ENCODE measurements at places on chromosomes 4 and X. TPM values are rescaled to one million over a fixed set of nuclear protein-coding genes. Genes with fewer than 3 reads are reported as not detected.

Gene GATA1
- polyA plus RNA-seq: not detected

- no peak for DNase-seq
Measured at GRCh38 chrX:7119950-7120877, 27.3 kb upstream of the STS start.

Gene RGN
- not detected for polyA plus RNA-seq

Gene RBMXL3
- not detected for polyA plus RNA-seq

DNA sequence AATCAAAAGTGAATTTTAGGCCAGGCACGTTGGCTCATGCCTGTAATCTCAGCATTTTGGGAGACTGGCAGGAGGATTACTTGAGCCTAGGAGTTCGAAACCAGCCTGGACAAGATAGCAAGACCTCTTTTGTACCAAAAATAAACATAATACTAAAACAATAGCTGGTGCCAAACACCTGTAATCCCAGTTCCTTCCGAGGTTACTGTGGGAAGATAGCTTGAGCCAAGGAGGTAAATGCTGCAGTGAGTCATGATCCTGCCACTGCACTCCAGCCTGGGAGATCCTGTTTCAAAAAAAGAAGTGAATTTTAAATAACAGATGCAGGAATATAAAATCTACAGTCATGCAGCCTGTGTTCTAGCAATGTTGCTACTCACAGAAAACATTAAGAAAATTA is 488.3 kb downstream of the PPARGC1A start:
- no peak for DNase-seq

DNA sequence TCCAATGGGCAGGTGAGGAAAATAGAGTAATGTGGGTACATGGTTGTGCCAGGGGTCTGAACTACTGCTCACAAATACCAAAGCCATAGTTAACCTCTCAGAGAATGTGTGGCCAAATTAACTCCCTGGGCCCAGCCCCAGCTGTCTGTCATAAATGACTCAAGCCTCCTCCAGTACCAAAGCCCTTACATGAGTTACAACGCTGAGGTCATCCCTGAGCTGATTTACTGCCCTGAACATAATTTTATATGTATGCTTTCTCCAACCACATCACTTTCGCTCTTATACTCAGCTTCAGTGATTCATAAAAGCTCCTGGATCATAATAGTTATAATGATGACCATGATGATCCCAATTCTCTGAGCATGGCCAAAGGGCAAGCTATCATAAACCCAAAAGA is 283.9 kb downstream of the NKX6-1 start:
- no peak for DNase-seq

Gene AVPR2
- polyA plus RNA-seq: not detected

GRCh38 chrX:18468599-18468998 is 43.2 kb downstream of the CDKL5 start:
- no peak for DNase-seq
